ENCODE measurements at places on chromosomes 1 and 21. TPM values are rescaled to one million over a fixed set of nuclear protein-coding genes. Genes with fewer than 3 reads are reported as not detected.

The EDN2 gene
- not detected for total RNA-seq

The DIP2A gene
- total RNA-seq = 25.2 TPM

The PTTG1IP gene
- total RNA-seq = 44.3 TPM

The C1orf87 gene
- total RNA-seq = not detected

The AHCTF1 gene
- 54.4 TPM for total RNA-seq

The RHD gene
- not detected for total RNA-seq

The ROR1 gene
- 0.21 TPM for total RNA-seq

The SLAMF6 gene
- total RNA-seq = 45.9 TPM

The LAX1 gene
- 20.6 TPM for total RNA-seq

The USH2A gene
- total RNA-seq = not detected

The RXFP4 gene
- total RNA-seq = not detected

The MCOLN2 gene
- 32.9 TPM for total RNA-seq

The RNPC3 gene
- 18.1 TPM for total RNA-seq

The GPR37L1 gene
- total RNA-seq = not detected
